ENCODE measurements at places on chromosomes 5 and 9.

DNA sequence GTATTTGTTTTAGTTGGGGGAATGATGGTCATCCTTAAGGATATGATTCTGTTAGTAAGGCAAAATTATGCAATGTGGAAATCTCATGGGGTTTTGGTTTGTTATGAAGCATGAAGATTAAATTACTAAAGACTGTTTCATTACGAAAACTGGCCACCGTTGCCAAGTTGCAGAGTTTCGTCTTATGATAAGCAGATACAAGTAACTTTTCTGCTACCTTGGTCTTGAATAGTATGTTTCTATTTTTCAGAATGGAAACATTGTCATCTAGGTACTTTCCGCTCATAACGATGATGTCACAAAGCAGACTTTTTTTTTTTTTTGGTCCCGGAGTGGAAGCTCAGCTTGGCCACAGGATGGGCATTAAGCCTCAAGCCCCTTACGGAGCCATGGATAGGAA, 4.2 kb downstream of the CCNI2 start:
- peak; percentile 28 for DNase-seq

GRCh38 chr5:124936626-124936933, 190.1 kb upstream of the ZNF608 start:
- DNase-seq: no peak

GRCh38 chr9:37432020-37432419, 9.5 kb downstream of the GRHPR start:
- no peak for DNase-seq

DNA sequence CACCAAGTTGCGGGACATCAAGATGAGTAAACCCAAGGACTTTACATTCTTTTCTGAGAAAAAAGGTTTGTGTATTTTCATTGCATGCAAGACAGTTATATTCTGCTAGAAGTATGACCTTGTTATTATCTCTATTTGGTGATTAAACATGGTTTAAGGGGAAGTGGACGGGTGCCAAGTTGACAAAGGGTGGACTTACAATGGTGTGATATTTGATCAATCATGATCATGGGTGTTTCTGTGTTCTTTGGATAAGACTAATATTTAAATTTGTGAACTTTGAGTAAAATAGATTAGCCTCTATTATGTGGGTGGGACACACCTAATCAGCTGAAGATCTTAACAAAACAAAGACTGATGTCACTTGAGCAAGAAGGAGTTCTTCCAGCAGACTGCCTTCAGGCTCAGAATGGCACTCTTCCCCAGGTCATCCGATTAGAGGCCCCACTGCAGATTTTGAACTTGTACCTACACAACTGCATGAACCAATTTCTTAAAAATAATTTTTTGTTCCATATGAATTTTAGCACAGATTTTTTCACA, 782.9 kb downstream of the CDH12 start:
- no peak for DNase-seq

DNA sequence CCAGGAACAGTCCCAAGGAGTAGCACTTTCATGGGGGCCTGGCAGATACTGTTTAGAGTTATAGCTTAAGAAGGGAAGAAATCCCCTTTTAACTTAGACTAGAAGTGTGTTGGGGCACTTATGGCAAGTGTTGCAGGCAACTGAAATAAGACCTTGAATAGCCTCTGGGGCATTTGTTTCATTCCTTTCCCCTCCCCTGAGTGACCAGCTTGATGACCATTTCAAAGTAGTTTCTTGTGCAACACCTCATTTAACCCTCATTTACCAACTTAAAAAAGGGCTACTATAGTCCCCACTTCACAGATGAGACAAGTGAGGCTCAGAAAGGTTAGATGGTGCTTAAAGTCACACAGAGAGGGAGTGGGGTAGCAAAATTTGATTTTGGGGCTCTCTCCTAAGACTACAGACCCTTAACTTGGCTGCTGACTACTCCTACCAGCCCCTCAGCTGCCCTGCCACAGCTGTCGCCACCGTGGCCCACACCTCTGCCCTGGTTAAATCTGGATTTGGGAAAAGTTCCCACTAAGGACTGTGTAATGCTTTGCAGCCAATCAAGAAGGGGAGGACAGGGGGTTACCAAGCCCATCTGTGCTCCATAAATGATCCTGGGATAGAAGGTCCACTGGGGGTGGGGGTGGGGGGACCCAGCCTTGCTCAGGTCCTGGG, 5.5 kb downstream of the PDLIM4 start:
- no peak for DNase-seq

DNA sequence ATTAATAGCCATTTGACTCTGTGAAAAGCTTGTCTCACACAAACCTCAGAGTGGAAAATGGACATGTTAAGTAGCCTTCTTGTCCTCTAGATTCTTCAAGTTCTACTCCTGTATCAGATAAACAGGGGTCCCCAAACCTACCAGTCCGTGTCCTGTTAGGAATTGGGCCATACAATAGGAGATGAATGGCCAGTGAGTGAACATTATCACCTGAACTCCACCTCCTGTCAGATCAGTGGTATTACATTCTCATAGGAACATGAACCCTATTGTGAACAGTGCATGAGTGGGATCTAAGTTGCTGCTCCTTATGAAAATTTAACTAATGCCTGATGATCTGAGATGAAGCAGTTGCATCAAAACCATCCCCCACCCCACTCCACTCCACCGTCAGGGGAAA, 136.3 kb downstream of the TMEM232 start:
- peak; percentile 17 for DNase-seq

- DNase-seq: peak; percentile 56
These were observed at the start of gene SELENOP for GRCh38 chr5:42811591-42812446. TSS of gene SELENOP (minus strand) at chr5:42811892. CDS start at chr5:42808353, 3,539 bp downstream.

- peak; percentile 46 for DNase-seq
These were observed 39.4 kb upstream of the ERCC6L2 start for GRCh38 chr9:95836072-95836471.

DNA sequence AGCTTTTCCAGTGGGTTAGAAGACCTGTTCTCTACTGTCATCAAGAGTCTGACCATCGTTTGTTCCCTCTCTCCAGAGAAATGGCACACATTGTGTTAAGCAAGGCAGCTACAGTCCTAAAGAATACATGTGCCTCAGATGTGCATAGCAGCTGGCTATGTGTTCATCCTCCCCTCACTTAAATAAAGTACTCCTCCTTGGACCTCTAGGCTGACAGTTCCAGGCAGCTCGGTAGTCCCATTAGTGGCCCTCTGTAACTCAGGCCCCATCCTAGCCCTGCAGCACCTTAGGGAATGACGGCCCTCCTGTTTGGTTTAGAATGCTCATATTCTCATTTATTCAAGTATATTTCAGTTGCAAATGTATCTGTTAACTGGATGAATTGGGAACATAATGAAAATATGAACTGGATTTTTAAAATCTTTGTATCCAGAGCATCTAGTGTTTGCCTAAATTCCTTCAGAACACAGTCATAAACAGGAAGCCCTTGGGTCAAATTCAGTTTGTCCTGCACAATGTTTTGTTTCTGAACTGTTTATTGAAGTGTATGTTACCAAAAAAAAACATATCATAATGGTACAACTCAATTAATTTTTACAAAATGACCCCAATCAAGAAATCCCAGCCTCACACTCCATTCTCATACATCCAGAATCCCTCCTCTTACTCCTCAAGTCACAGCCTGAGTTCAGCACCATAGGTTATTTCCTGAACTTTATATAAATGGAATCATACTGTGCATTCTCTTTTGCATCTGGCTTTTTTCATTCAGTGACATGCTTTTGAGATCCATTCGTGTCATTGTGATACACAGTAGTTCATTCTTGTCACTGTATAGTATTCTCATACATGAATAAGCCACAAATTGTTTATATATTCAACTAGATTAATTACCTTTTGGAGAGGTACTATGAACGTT, 1.6 kb upstream of the ASPN start:
- DNase-seq: peak; percentile 31

DNA sequence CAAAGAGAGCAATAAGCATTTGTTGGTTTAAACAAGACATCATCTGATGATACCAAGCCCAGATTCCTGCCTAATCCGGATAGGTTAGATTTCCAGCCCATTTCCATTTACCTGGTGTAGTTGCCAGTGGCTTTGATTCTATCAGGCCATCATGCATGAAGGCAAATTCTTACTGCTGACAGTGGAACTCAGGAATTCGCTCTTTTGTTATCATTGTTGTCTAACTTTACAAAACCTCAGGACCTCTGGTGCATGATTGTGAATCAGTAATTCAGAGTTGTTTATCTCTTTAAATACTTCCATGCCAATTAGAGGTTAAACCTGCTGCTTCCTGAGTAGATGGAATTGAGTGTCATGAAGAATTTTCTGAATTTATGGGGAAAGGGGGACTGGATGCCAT, 76.5 kb downstream of the C9orf152 start:
- no peak for DNase-seq

DNA sequence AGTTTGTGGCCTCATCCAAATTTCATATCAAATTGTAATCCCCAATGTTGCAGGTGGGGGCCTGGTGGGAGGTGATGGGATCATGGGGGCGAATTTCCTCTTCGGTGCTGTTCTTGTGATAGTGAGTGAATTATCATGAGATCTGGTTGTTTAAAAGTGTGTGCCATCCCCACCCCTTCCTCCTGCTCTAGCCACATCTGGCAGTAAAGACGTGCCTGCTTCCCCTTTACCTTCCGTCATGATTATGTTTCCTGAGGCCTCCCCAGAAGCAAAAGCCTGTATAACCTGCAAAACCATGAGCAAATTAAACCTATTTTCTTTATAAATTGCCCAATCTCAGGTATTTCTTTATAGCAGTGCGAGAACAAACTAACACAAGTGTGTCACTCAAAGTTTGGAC, 71.0 kb upstream of the MOCS2 start:
- no peak for DNase-seq

DNA sequence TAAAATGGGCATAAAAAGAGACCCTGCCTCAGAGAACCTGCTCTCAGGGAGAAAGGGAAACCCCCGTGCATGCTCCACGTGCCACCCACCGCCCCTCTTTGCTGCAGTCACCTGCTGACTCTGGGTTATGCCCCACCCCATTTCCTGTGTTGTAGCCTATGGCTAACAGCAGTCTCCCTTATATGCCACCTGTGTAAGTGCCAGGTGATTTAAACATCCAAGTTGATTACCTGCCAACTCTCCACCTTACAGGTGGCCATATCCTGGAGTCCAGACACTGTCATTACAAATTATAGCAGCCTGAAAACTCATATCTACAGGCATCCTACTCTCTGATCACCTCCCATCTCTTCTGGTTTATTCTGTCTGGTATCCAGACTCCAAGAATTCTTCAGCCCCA, 242.6 kb downstream of the HSPA4 start:
- DNase-seq: no peak

- no peak for DNase-seq
These were observed 86.3 kb downstream of the UBE2R2 start for GRCh38 chr9:33903157-33903780.

DNA sequence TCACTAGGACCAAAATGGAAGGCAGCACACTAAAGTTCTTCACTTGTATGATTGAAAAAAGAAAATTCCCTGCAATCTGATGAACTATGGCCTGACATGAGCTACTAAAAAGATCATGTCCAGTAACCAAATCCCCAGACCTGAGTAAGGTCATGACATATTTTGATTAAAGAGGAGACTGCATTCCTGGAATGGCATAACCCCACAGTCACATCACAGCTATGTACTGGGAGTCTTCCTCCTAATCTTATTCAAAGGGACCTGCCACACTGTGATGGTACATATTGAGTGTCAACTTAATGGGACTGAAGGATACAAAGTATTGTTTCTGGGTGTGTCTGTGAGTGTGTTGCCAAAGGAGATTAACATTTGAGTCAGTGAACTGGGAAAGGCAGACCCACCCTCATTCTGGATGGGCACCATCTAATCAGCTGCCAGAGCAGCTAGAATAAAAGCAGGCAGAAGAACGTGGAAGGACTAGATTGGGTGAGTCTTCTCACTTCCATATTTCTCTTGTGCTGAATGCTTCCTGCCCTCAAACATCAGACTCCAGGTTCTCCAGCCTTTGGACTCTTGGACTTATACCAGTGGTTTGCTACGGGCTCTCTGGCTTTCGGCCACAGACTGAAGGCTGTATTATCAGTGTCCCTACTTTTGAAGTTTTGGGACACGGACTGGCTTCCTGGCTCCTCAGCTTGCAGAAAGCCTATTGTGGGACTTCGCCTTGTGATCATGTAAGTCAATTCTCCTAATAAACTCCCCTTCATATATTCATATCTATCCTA, 345.0 kb downstream of the TMEM38B start:
- no peak for DNase-seq

- DNase-seq: no peak
These were observed 181.0 kb upstream of the MAST4 start for GRCh38 chr5:66415208-66415607.

- DNase-seq: no peak
These were observed 12.9 kb downstream of the HAVCR1 start for GRCh38 chr5:157046041-157046440.

GRCh38 chr9:5897851-5898250, 7.2 kb downstream of the MLANA start:
- no peak for DNase-seq

DNA sequence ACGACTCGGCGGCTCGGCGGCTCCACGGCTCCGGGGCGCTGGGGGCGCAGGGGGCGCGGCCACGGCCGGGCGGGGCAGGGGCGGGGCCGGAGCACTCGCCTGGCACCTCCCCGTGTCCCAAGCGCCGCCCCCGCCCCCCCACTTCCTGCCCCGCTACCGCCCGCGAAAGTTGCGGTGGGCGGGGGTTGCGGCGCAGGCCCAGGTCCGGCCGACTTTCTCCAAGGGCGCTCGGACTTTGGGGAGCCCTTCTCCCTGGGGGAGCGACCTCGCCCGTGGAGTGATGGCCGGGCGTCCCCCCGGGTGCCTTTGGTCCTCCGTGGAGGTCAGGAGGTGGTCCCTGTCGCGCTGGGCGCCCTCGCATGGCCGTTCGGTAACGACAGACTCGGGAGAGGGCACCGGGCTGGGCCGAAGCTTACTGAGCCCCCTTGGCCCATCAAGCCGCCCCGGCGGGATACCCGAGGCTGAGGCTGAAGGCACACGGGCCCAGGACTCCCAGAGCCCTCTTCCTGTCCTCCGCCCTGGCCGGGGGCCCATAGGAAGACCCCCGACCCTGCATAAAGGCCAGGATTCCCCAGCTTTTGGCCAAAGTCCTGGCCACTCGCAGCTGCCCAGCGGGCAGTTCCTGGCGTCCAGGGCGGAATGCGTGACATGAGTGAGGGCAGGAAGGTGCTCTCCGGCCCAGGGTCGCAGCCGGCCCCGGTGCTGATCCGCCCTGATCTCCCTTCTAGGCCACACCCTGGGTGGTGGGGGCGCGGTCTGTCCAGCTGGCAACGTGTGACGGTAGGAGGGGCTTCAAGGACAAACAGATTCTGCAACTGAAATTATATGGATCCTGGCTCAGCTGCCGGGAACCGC, 883 bp upstream of the VAV2 start:
- peak; percentile 90 for DNase-seq

DNA sequence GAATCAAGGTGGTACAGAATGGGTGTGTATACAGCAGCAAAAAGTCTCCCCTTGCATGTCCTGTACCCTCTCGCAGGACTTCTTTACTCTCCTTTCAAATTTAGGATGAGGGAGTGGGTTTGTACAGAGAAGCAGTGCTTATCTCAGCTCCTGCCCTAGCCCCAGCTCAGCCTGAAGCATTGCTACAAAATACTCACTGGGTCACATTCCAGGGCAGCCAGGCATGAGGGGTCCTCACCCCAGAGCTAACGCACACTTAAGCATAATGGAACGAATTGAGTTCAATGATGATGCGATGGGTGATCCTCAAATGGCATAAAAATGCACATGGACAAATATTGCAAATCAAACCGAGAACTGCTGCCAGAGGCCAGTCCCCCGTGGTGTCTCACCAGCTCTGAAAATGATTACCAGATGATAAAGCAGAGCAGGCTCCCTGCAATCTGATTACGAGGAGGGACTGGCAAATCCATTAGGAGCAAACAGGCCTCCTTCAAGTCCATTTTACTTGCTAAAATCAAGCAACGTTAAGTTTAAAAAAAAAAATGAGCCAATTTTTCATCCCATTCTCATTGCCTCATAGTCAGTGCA, 231.6 kb upstream of the TAS2R1 start:
- DNase-seq: no peak

Measured in astrocyte of the spinal cord (primary cell).